GM13976 (cell line): ENCODE measurements at places on chromosomes 6 and 20.

DNA sequence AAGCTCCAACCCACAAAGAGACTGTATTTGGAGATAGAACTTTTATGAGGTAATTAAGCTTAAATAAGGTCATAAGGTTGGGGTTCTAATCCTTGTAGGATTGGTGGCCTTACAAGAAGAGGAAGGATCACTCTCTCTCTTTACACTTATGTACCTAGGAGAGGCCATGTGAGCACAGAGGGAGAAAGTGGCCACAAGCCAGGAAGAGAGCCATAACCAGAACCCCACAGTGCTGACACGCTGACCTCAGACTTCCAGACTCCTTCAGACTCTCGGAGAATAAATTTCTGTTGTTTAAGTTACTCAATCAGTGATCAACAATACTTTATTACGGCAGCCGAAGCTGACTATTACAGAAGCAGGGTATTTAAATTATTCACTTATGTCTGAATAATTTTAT lies 430.5 kb upstream of the EPHA7 start:
- no peak for DNase-seq

- no peak for DNase-seq
Measured at GRCh38 chr6:88376768-88377387, 210.7 kb upstream of the CNR1 start.

- DNase-seq, result peak; percentile 74
Measured at GRCh38 chr20:63538204-63539091, 1.3 kb upstream of the PTK6 start.

- no peak for DNase-seq
Measured at GRCh38 chr6:100808638-100809275, 72.4 kb downstream of the ASCC3 start.

GRCh38 chr6:116118608-116119007 lies 7.3 kb downstream of the COL10A1 start:
- no peak for DNase-seq

DNA sequence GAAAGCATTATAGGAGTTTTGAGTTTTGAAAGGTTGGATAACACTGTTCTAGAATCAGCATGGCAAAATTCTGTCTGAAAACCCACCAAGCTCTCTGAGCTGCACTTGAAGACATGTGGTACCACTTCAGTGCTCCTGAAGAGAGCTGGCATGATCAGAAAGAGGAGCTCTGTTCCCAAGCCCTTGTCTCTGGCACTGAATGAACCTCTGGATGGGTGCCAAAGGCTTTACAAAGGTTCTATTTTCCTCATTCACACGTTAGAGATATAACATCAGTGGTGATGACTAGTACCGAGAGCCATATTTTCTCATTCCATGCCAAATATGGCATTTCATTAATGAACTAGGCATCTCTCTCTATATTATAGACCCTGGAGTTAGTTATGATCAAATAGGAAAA lies 301.8 kb upstream of the ID4 start:
- no peak for DNase-seq

GRCh38 chr6:3181105-3181504 lies 23.8 kb upstream of the TUBB2A start:
- DNase-seq, result no peak
